Stimulated activated CD4-positive, alpha-beta T cell treated with anti-CD3 and anti-CD28 coated beads, Interleukin-4, amount 100 ng/mL, for 4 hours (primary cell): ENCODE measurements at places on chromosomes 1 and 21.

GRCh38 chr1:31799196-31799894 is 16.5 kb downstream of the SPOCD1 start:
- no peak for DNase-seq

DNA sequence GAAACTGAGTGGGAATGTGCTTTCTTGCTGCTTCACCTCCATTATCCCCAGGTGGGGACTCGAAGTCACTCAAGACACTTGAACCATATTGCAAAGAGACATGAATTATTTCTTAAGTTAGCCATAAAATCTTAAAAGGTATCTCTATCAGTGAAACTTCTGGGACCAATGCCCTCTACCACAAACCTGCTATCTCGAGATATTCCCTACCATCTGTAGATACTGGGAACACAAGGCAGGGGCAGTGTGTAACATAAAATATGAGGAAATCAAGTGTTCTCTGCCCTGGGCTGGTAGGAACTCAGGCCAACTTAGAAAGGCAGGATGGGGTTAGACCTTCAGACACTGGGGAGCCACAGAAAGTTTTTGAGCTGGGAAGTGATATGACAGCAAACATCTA is 1.3 kb upstream of the CD58 start:
- DNase-seq = no peak

DNA sequence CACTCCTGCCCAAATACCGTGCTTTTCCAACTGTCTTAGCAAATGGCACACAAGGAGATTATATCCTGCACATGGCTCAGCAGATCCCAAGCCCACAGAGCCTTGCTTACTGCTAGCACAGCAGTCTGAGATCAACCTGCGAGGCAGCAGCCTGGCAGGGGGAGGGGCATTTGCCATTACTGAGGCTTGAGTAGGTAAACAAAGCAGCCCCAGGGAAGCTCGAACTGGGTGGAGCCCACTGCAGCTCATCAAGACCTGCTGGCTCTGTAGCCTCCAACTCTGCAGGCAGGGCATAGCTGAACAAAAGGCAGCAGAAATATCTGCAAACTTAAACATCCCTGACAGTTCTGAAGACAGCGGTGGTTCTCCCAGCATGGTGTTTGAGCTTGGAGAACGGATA is 70.1 kb upstream of the PTBP2 start:
- DNase-seq = no peak

GRCh38 chr1:172018727-172019311 is 177.5 kb downstream of the DNM3 start:
- no peak for DNase-seq

DNA sequence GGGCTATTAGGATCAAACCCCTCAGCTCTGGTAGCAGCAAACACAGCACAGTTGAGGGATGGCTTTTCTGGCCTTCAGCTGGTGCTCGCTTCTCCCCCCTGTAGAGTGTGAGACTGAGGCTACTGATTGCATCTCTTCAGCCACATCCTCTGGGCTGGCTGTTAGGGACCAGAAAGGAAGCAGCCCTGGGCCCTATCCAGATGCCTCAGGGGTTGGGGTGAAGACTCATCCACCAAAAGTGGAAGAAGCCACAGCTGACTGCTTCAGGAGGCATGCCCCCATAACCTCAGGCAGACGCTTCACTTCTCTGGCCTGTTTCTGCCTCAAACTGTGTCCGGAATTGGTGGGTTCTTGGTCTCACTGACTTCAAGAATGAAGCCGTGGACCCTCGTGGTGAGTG is 6.2 kb upstream of the TMEM200B start:
- no peak for DNase-seq
